Caco-2 (cell line): ENCODE measurements at places on chromosomes 5 and 9. TPM values are rescaled to one million over a fixed set of nuclear protein-coding genes. Genes with fewer than 3 reads are reported as not detected.

GRCh38 chr9:96510258-96510657, 60.3 kb downstream of the HABP4 start:
- DNase-seq: no peak

The SOHLH1 gene
- total RNA-seq: 42.6 and 44.9 TPM in 2 replicates

DNA sequence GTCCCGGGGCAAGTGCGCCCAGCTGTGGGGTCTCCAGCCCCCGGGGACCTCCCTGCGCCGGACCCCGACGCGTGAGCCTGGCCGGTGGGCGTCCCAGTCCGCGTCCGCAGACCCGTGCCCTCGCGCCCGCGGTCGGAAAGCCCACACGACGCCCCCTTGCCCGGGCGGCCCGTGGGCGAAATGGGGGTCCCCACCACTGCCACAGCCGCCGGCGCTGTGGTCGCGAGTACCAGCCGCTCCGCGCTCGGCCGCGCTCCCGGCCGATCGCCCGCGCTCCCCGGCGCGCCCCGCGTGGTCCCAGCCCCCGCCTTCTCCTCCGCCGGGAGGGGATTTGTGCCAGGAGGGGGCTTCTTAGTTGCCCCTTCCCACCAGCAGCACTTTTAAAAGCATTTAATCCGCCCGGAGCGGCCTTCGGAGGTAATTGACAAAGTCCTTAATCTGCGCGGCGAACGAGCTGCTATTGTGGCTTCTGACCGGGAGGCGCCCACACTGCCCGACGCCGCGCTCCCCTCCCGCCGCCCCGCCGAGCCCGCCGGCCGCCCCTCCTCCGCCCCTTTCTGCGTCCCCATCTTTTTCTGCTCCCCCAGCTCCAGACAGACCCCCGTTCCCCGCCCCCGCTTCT, 469 bp upstream of the FIBCD1 start:
- DNase-seq: no peak

GRCh38 chr5:12147513-12147912, 243.3 kb upstream of the CTNND2 start:
- no peak for DNase-seq

The RNF44 gene
- total RNA-seq: 84.2 and 90.8 TPM in 2 replicates

GRCh38 chr9:130297371-130297770, 31.8 kb downstream of the HMCN2 start:
- DNase-seq: no peak

The OR13C9 gene
- total RNA-seq: not detected in 2 replicates

The PRR16 gene
- not detected in 2 replicates for total RNA-seq

DNA sequence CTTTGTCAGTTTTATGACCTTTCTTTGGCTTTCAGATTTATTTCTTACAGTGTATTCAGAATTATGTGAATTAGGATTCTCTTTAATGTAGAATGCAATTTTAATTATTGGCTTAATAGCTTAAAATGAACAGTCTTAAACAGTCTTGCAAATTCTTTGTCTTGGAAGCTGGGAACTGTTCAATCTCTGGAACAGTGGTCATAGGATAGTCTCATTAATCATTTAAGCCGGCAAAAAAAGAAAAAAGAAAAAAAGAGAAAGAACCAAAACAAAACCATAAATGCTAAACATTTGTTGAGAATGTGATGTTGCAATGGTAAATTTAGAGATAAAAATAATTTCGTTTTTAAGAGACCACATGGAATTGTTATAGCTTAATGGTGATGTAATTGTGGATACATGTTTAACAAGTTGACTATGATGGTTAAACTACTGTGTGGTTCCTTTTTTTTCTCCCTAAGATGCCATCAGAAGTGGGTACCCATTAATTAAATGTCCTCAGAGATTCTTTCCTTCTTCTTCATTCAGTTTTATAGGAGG, 61.6 kb downstream of the NNT start:
- no peak for DNase-seq

The MARVELD2 gene
- 47.2 and 50.3 TPM in 2 replicates for total RNA-seq

- DNase-seq: no peak
Measured at GRCh38 chr5:129909225-129909624, 5.0 kb downstream of the CHSY3 start.

DNA sequence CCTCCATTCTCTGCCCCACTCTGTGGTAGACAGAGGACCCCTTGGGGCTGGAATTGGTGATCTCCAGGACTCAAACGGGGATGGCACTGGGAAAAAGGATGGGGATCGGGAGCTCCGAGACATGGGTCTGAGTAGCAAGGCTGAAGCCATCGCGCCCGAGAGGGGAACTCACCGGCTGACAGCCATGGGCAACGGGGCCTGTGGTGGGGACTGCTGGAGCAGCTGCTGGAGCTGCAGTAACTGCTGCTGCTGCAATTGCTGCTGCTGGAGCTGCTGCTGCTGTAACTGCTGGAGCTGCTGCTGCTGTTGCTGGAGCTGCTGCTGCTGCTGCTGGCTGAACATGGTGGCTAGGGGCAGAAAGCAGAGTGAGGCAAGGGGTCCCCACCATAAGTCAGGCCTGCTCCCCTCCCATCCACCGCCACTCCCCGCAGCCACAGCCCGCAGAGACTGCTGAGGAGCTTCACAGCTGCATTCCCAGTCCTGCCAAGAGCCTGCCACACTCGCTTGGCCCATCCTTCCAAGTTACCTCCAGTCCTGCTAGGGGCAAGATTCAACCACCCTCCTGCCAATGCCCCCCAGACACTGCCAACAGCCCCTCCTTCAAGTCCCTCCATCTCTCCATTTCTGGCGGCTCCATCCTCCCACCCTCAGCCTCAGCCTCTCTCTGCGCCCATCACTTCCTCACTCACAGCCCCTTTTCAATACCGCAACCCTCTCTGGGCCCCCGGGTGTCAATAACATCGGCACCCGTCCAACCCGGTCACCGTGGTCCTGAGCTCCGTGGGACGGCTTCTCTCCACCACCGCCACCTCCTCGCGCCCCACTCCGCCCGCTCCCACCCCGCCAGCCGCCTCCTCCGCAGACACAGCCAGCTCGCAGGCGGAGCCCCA, 611 bp downstream of the CIZ1 start:
- no peak for DNase-seq

DNA sequence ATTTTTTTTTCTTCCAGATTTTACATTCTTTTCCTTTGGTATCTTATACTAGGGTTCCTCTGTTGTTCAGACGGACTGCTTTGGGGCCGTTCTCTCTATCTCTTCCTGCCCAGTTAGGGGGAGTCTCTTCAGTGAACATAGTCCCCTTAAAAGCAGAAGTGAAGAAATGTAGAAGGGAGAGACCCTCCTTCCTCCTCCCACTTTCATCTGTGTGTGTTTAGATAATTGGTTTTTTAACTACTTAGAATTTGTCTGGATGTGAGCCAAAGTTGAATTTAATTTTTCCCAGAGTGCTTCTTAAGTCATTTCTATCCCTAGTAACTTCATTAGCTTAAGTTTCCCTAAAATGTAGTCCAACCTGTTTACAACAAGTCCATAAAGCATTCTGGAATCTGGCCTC, 167.5 kb downstream of the HACD4 start:
- DNase-seq: no peak

The MYMK gene
- total RNA-seq: not detected in 2 replicates

GRCh38 chr9:134403682-134404301, 77.5 kb downstream of the RXRA start:
- DNase-seq: no peak

DNA sequence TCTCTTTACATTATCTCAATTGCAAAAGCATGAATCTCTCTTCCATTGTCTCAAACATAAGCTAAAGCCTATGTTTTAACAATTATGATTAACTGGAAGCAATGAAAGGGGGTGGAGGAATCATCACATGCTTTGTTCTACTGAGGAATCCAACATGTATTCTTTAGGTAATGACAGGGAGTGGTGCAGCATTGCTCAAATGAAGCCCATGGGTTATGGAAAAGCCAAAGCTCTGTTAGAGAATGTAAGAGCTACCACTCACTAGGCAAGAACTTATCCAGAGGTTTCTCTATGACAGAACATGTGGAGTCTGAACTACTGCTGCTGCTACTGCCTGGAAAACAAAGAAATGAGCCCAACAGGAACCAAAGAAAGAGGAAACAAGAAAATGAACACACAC, 28.7 kb downstream of the KIF3A start:
- no peak for DNase-seq

GRCh38 chr5:173302546-173303155, 25.6 kb downstream of the STC2 start:
- peak; percentile 68 for DNase-seq

The CTXN3 gene
- total RNA-seq: not detected in 2 replicates

GRCh38 chr5:128579093-128579492, 41.0 kb upstream of the FBN2 start:
- DNase-seq: no peak

The GCNT1 gene
- total RNA-seq: 18.9 and 19.1 TPM in 2 replicates

The ROR2 gene
- total RNA-seq: 0.68 and 0.95 TPM in 2 replicates

DNA sequence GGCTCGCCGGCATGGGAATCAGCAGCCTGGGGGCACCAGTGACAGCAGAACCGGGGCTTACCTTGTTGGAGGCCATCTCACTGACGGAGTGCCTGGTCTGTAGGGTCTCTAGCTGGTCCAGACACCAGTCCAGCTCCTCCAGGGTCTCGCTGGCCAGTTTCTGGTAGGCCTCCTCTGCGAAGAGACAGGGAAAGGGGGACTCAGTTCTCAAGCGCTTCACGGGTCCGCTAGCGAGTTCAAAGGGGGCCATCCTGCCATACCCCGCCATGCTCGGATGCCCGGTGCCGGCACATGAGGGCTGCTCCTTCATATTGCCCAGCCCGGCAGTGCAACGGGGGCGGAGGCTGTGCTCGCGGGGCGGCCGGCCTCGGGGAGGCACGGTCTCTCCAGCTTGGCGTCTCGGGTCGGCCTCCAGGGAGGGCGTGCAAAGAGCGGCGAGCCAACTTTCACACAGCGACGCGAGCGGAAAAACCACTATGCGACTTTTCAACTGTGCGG, 456.0 kb downstream of the RAB3C start:
- DNase-seq: peak; percentile 43

GRCh38 chr5:56791396-56791795, 24.0 kb upstream of the MAP3K1 start:
- DNase-seq: no peak

DNA sequence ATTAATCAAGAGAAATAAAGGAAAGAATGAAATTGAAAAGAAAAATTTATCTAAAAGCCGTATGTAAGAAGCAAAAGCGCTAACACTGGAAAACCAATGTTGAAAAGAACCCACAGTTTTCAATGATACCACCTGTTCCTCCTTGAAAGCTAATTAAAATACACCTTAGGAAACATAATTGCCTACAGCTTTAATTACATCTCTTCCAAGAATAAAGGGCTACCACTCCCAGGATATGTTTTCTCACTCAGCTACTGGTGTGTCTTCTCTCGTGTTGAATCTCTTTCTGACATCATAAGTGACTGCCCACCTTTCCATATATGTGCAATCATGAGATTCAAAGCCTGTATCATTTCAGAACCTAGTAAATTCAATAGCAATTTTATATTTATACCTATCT, 880.6 kb upstream of the DMAC1 start:
- DNase-seq: no peak

- DNase-seq: no peak
Measured at GRCh38 chr9:99005651-99006050, 61.9 kb downstream of the COL15A1 start.

The AJM1 gene
- 3.6 and 4.2 TPM in 2 replicates for total RNA-seq

DNA sequence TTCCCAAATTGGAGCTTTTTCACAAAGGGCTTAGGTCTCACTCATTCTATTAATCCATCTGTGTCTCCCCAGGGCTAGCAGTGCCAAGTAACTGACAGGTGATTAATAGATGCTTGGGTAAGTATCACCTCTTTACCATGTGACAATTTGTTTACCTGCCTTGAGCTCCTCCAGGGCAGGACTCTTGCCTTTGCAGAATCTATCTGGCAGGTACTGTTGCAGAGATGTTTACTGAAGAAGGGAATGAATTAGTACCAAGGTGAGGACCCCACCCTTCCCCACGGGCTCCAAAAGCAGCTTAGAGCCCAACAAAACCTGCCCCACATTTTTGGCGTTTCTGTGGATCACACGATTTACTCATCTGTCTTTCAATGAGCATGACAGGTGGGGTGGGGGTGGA, 698 bp upstream of the TGFBI start:
- no peak for DNase-seq

The CANX gene
- 853 and 871 TPM in 2 replicates for total RNA-seq

- no peak for DNase-seq
Measured at GRCh38 chr5:83510260-83510659, 38.7 kb downstream of the VCAN start.

DNA sequence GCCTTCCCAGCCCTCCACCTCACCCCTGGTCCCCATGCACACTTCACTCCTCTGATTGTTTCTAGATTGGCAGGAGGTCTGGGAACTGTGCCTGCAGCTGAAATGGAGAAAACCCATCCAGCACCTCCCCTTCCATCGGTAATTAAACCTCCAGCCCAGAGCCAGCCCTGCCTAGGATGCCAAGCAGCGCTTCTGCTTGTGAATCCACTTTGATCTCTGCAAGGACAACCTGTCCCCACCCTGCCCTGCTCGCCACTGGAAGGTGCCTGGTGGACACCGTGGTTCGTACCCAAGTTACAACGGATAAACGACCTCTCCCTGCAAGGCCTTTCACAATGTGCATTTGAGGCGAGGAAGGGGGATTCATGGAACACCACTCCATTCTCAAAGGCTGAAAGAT, 50.6 kb downstream of the IRX2 start:
- DNase-seq: no peak

DNA sequence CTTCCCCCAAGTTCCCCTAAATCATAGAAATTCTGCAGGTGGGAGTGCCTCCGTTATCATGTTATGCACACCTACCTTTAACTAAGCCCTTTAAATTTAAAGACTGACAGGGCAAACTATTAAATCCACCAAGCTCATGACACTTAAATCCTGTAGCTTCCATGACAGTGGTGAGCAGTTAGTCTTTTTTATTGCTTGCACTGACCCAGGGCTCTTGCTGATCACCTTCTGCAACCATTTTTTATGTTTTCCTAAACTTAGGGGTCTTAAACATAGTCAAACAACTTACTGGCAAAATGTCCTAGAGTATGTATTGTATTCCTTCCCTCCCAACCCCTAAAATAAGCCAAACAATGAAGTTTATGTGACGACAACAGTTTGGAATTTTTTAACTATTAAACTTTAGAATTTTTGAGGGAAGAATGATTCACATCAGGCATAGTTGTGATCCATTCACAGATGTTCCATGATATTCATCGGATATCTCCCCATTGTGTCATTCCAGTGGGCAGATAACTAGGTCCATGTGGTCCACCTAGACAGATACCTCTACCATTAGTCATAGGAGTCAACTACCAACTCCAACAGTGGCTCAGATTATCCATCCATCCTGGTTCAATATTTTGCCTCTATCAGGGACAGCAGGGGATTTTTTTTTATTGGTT, 283.1 kb downstream of the ADAMTS6 start:
- no peak for DNase-seq

DNA sequence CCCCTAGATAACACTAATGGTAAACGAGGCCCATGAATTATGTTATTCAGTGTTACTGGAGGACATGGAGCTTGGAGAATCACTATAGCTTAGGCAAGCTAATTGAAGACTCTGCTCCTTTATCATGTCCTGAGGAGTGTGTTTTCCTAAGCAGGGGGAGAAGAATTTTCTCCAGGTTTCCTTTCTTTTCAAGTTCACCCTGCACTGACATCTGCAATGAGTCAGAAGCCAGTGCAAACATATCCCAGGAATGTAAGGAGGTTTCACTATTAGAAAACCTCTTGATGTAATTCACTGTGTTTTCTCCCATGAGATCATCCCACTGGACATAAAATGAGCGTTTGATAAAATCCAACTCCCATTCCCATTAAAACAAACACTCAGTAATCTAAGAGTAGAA, 75.6 kb downstream of the DMRT2 start:
- DNase-seq: peak; percentile 2

The SLC6A7 gene
- total RNA-seq: not detected in 2 replicates
